ENCODE measurements at places on chromosomes 6 and 20. TPM values are rescaled to one million over a fixed set of nuclear protein-coding genes. Genes with fewer than 3 reads are reported as not detected.

GRCh38 chr6:7119272-7119801, 11.6 kb downstream of the RREB1 start:
- no peak for DNase-seq
- H3K4me3 ChIP-seq: no peak overlapping the region
- no peaks in the 10 kb centered on the region for H3K27me3 ChIP-seq
- peaks cover 31% of the 10 kb centered on the region for H3K4me1 ChIP-seq
- no peak overlapping the region for H3K27ac ChIP-seq

The SIGLEC1 gene
- total RNA-seq: not detected

The NOL7 gene
- 71.6 TPM for total RNA-seq

GRCh38 chr6:47207261-47207660, 102.4 kb downstream of the TNFRSF21 start:
- DNase-seq: no peak
- H3K4me3 ChIP-seq: no peak overlapping the region
- H3K27me3 ChIP-seq: no peaks in the 10 kb centered on the region
- H3K27ac ChIP-seq: no peak overlapping the region
- no peaks in the 10 kb centered on the region for H3K36me3 ChIP-seq

The KIAA0408 gene
- total RNA-seq: 3.1 TPM
